Panc1 (cell line): ENCODE measurements at places on chromosomes 3 and 15.

DNA sequence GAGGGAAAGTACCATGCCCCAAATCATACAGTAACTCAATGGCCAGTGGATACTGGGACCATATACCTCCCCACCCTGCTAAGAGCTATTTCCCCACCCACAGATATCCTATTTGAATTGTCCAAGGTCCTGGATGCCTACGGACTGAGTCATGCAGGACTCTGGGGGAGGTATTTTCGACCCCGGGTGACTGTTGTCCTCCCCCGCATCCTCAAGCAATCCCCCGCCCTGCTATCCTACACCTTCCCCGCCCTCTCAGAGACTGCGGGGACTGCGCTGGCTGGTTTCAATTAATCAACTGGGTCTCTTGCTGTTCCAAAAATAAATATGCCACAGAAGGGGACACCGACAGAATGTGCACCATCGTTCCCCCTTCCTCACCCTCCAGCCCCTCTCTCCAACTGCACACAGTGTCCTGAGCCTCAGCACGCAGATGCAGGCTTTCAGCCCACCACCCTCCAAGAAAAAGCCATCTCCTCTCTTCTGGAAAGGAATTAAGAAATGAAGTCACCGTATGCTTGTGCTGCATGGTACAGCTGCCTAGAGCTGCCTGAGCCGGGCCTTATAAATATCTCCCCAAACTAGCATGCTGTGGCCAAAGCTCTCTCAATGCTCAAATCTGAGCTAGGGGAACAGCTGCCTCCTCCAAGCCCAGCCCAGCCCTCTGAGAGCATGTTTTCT lies 8.1 kb downstream of the CAV3 start:
- DNase-seq, result peak; percentile 28

DNA sequence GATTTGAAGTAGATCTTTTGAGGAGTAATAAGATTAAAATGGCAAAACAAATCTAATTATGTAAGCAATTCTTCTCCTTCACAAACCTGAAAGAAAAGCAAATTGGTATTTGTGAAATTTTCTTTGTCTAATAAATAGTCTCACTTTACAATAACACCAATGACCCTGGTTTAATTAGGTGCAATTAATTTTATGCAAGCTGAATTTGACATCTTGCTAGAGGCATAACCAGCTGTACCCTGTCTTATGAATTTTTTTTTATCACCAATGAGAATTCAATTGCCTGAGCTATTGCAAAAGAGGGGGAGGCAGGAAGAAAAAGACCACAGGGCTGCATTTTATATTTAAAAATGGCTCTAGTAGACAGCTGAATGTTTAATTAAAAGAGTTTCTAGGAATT lies 113.5 kb upstream of the IL12A start:
- DNase-seq, result no peak

DNA sequence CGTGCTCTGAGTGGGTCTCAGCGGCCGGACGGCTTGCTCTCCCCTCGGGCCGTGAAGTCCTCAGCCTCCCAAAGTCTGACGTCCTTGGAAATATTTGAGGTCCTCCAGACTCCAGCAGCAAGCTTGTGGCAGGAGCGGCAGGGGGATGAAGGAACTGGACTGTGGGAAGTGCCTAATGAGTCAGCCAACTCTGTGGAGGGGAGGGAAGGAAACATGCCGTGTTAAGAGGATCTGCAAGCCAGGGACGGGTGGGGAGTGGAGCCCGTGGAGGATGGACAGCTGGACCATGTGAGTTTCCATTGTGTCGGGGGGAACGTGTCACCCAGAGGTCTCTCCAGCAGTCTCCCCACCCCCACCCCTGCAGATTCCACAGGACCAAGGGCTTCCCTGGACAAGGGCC lies 39.4 kb upstream of the IDH2 start:
- no peak for DNase-seq

- DNase-seq, result no peak
Observed at GRCh38 chr15:48096355-48096786, 24.4 kb upstream of the SLC24A5 start.

- DNase-seq, result no peak
Observed at GRCh38 chr3:14150078-14150477, 25.2 kb downstream of the TMEM43 start.
